Brain pericyte (primary cell): ENCODE measurements at places on chromosomes 2 and 18.
A peak's percentile ranks its signal among the peaks of the same experiment; 100 is the strongest.

- no peak for DNase-seq
These were observed 1719.2 kb upstream of the LRRTM1 start for GRCh38 chr2:82023710-82024109.

DNA sequence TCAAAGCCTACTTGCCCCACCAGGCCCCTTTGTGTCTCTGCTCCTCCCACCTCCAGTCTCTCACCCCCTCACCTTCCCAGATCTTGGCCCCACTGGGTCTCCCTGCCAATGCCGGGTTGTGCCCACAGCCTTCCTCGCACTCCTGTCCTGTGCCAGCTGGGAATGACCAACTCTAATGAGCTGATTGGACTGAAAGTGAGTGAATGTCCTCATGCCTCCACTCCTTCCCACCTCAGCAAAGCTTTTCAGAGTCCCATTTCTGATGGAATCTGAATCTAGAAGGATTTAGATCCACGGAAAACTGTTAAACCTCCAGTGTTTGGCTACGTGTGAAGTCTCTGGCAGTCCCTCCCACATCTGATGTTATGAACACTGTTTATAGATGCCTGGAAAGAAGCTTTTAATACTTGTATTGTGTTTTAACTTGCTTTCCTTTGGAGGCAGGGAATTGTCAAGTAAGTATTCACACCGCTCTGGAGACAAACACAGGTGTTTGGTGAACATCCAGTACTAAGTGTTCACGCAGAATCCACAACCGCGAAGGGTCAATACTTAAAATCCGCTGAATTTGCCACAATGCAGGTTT lies 103.9 kb downstream of the RTN4 start:
- no peak for DNase-seq

GRCh38 chr2:28276076-28276618 lies 116.5 kb upstream of the FOSL2 start:
- peak; percentile 75 for DNase-seq

DNA sequence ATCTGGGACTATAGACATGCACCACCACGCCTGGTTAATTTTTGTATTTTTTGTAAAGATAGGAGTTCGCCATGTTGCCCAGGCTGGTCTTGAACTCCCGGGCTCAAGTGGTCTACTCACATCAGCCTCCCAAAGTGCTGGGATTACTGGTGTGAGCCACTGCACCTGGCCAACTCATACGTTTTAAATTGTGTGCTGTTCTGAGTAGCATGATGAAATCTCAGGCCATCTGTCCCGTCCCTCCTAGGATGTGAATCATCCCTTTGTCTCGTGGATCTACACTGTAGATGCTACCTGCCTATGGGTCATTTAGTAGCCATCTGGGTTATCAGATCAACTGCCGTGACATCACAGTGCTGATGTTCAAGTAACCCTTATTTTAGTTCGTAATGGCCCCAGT lies 38.5 kb upstream of the RMP24 start:
- DNase-seq, result no peak
